Mucosa of descending colon (tissue), 3 donors: ENCODE measurements at places on chromosomes 6 and 20. TPM values are rescaled to one million over a fixed set of nuclear protein-coding genes. Genes with fewer than 3 reads are reported as not detected.
A peak's percentile ranks its signal among the peaks of the same experiment; 100 is the strongest.

GRCh38 chr6:5036269-5036668 lies 32.4 kb upstream of the RPP40 start:
- peak; percentile 58 for DNase-seq

- DNase-seq = no peak
Observed at GRCh38 chr6:28977341-28978132, 27.6 kb downstream of the ZNF311 start.

GRCh38 chr6:89045576-89045975 lies 35.0 kb upstream of the PNRC1 start:
- DNase-seq = no peak

- no peak for DNase-seq
Observed at GRCh38 chr20:32578840-32579390, 6.2 kb downstream of the NOL4L start.

DNA sequence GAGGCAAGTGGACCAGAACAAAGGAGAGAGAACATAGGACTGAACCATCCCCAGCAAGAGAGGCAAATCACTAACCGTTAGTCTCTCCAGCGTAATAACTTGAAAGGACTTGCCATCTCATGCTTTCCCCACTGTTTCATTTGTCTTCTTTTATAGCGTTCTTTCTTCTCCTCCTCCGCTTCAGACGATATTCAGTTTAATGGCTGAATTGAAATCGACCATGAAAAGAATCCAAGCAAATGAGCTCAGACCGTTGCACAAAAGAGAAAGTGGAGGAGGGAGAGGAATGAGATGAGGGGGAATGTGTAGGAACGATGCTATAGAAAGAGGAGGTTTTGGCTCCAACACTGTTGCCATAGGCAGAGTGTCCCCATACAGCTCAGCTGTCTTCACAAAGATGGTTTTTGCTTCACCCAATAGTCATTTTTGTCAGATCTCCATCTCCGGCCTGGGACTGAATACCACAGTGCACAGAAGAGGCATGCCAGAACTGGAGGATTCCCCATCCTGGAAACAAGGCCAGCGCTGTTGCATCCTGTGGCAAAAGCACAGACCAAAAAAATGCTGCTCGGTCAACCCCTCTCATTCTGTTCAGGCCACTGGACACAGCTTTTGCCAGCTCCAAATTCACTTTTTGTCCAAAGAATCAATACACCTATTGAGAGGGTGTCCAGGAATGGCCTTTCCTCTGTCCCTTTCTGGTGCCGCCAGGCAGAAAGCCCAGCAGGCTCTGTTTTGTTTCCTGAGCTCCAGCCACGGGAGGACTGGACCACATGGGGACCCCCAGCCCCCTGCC lies 176.1 kb downstream of the ID4 start:
- DNase-seq = no peak

DNA sequence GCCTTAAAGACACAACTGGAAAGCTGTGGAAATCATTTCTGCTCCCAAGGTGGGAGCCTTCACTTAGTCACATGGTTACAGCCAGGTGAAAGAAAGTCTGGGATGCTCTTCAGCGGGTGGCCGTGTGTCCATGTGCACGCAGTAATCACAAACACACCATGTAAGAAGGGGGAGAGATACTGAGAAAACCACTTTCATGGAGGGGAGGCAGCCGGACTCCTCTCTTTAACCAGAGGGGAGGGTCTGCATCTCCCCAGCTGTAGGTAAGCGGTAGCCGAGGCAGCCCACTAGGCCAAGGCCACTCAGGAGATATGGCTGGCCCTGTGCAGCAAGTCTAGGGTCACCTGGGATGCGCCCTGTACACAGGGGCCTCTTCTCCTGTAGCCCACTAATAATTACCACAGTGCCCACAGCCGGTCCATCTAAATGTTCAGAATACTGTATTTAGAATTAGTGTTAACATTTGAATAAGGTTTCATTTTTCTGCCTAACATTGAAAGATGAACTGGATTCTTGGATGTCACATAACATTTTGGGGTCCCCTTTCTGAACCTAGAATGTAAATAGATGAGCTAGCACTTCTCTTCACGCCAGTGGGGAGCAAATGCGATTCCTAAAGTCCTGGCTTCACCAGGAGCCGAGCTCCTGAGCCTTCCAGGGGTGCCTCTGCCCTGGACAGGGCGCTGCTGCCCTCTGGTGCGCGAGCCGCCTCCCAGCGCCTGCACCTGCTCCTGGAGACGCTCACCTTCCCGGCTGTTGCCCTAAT lies 15.9 kb downstream of the GPR31 start:
- DNase-seq = peak; percentile 80

DNA sequence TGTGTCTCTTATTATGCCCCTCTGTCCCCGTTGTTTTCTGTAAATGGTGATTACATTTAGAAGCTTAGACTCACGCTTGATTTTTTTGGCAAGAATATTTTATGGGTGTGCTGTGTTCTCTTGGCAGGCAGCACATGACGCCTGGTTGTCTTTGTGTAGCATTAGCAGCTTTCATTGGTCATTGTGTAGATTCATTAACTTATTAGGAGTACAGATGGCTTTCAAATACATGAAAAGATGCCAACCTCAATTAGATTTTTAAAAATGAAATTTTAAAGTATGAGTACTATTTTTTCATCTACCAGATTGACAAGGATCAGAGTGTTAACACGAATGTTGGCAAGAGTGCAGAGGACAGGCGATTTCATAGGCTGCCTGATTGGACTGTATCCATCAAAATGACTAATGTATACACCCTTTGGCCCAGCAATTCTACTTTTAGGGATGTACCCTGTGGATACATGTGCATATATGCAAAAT lies 15.2 kb downstream of the COX4I2 start:
- DNase-seq = no peak

DNA sequence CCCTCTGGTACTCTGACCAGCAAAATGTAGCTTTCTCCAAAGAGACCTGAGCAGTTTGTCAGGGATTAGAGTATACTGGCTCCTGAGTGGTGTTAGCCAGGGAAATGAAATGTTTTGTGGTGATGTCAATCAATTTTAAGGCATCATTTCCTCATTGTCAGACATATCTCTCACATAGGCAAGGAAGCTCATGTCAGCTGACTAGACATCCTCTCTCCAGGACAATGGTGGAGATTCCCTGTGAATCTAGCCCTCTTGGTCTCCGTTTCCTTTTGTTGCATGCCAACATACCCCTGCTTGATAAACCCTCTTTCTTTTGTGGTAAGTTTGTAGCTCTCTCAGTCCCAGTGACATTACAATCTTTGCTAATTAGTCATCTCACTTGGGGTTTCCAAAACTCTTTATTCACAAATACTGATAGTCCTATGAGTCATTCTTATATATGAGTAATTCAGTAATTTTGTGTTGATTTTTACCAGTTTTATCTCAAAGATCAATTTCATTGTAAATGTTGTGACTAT lies 135.6 kb upstream of the PTPRK start:
- no peak for DNase-seq

DNA sequence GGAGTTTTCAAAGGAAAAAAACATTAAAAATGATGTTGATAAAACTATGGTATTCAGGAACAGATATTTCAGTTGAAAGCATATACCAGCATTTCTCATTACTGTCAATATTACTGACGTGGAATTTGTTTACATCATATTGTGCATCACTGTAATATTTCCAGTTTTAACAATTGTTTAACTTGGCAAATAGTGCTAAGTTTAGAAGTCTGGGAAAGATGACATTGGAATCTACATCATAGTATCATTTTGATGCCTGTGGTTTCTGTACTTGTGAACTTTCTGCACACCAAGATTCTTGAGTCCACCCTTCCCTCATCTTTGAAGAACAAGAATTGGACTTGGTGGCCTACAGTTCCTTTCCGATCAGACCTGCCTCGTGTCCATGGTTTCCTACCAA lies 98.1 kb downstream of the RALGAPA2 start:
- DNase-seq = no peak

- no peak for DNase-seq
Observed at GRCh38 chr6:150224820-150225219, 82.0 kb downstream of the PPP1R14C start.

- DNase-seq = no peak
Observed at GRCh38 chr6:2549834-2550233, 200.9 kb downstream of the MYLK4 start.

DNA sequence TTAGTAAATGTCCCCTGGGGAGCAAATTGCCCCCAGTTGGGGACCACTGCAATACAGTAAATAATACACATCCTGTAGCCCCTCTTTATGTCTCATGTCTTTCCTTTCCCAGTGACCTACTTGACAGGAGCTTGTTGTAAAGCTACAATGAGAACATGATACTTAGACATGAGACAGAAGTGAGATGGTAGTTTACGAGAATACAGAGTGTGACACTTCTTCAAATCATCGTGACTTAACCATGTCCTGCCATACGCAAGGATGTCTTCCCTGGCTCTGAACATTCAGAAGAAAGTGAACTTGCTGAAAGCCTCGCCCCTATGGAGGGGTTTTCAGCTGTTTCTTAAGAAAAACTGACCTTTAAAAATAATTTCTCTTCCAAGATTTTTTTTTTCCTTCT lies 101.0 kb upstream of the SPACA1 start:
- DNase-seq = no peak

GRCh38 chr20:312067-312466 lies 13.3 kb upstream of the SOX12 start:
- no peak for DNase-seq

GRCh38 chr6:159821122-159821521 lies 21.0 kb downstream of the PNLDC1 start:
- no peak for DNase-seq

DNA sequence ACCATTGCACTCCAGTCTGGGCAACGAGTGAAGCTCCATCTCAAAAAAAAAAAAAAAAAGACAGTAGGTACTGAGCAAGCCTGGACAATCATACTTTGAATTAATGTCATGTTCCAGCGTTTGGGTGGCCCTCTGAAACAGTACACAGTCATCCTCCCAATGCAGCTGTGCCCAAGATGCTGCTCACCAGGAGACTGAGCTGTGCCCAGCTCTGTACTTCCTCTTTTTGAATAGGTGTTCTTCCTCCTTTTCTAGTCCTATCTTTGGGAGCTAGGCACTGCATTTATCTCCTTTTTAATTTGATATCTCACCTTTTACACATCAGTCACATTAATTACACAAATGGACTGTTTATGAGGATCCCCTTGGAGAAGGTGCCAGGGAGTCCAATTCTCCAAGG lies 101.5 kb downstream of the RPP40 start:
- DNase-seq = no peak

- DNase-seq = no peak
Observed at GRCh38 chr6:148682990-148683389, 63.8 kb upstream of the UST start.

DNA sequence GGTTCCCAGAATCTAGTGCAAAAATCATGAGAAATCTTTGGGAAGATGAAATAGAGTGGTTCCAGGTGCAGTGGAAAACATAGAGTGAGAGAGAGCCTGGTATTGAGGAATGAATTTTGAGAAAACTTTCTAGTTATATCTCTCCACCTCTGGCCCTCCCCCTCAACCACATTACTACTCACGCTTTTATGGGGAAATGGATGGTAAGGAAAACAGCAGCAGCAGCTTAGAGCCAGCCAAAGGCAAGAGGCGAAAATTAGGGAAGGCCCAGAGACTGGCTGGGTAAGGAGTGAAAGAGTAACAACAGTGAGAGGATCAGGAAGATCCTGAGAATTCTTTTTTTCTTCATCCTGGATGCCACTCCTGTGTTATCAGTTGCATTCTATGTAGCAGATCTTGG lies 187.9 kb upstream of the ECI2 start:
- DNase-seq = no peak

GRCh38 chr6:25640446-25640845 lies 11.6 kb upstream of the SCGN start:
- DNase-seq = no peak

GRCh38 chr6:71727632-71728294 lies 158.6 kb upstream of the RIMS1 start:
- no peak for DNase-seq

DNA sequence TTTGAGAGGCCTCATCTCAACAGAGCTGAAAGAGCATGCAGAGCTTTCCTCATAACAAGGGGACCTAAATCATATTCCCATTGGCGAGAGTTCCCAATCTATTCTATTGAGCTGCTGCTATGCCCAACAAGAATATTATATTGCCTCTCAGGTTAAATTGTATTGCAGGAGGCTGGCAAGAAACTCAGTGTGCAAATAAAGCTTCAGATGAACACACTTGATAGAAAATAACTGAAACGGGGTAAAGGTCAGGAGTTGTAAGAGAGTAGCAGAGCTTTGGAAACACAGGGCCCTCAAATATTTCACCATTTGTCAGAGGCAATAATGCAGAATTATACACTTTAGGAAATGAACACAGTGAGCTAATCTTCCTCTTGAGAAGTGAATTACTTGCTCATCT lies 364.3 kb upstream of the SPTLC3 start:
- DNase-seq = no peak

GRCh38 chr6:170093658-170094596 lies 197.0 kb downstream of the DLL1 start:
- DNase-seq = no peak

DNA sequence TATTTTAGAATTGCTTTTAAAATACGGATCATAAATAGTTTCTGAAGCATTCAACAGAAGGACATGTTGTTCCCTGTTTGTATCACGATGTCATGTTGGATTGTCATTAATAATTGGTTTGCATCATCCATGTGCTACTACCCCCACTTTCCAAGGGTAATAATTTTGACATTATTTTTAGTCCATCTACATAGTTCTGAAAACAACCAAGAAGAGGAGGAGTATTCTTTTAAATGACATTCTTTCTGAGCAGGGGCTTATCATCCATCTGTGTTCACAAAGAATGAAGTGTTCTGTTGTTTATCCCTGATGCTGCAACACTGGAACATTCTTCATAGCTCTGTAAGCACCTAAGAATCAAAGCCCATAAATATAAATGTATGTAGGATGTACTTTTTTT lies 151.0 kb upstream of the CITED2 start:
- DNase-seq = no peak

DNA sequence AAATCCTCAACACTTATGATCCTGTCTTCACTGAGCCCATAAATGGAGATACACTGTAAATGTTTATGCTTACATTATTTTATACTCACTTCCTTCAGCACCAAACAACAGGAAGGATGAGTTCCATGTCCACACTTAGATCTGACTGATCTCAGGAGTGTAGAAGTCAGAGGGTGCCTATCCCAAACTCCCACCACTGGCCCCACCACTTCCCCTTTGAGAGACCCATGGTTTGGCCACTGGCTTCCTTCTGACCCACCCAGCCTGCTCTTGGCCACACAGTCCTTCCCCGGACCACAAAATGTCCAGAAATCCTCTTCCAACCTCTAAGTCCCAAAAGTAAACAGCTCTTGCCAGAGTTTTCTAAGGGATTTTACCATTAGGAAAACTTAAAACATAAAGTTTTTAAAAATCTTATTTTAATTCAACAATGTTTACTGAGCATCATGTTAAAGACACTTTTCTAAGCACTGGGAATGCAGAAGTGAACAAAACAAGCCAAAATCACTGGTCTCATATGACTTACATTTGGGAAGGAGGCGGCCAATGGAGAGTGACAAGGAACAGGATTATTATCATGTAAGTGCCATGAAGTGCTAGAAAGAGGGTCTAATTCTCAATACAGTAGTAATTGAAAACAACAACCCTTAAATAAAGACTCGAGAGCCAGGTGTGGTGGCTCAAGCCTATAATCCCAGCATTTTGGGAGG lies 103.8 kb downstream of the NRSN1 start:
- DNase-seq = no peak

- no peak for DNase-seq
Observed at GRCh38 chr20:62534526-62535221, 58.9 kb upstream of the GATA5 start.

The FRMD1 gene
- 57.5 TPM for total RNA-seq

The EYA4 gene
- 0.66 TPM for total RNA-seq

The SOX18 gene
- 4.7 TPM for total RNA-seq

The TMC2 gene
- total RNA-seq = 0.09 TPM

The GJA1 gene
- total RNA-seq = 10.9 TPM

The LAMA2 gene
- total RNA-seq = 29.4 TPM

The CD2AP gene
- total RNA-seq = 104 TPM

The SSTR4 gene
- not detected for total RNA-seq

The ELMO2 gene
- 21.2 TPM for total RNA-seq
